ENCODE measurements at places on chromosomes 5 and 9. TPM values are rescaled to one million over a fixed set of nuclear protein-coding genes. Genes with fewer than 3 reads are reported as not detected.

The TBC1D13 gene
- polyA plus RNA-seq = 29.2 TPM

The DBH gene
- not detected for polyA plus RNA-seq

The C5orf24 gene
- 9.2 TPM for polyA plus RNA-seq

The HAVCR1 gene
- polyA plus RNA-seq = 0.91 TPM

The TOR2A gene
- polyA plus RNA-seq = 27.1 TPM

The MED7 gene
- polyA plus RNA-seq = 16.6 TPM

The ZNF354C gene
- polyA plus RNA-seq = 1.6 TPM

The DMRT2 gene
- 0.08 TPM for polyA plus RNA-seq

The DDX4 gene
- not detected for polyA plus RNA-seq

The C9orf50 gene
- not detected for polyA plus RNA-seq

The WNK2 gene
- not detected for polyA plus RNA-seq

The TICAM2 gene
- 0.52 TPM for polyA plus RNA-seq

The WDR41 gene
- polyA plus RNA-seq = 10.2 TPM

The IRX1 gene
- polyA plus RNA-seq = not detected

The PROB1 gene
- polyA plus RNA-seq = 0.23 TPM

The ZNF608 gene
- polyA plus RNA-seq = not detected

The LURAP1L gene
- not detected for polyA plus RNA-seq

The PSAT1 gene
- polyA plus RNA-seq = 12.2 TPM

The ZSWIM6 gene
- polyA plus RNA-seq = 0.68 TPM

The CATSPER3 gene
- polyA plus RNA-seq = 0.68 TPM

The PCDHB14 gene
- not detected for polyA plus RNA-seq

The PCDHA10 gene
- not detected for polyA plus RNA-seq

The GBGT1 gene
- 0.16 TPM for polyA plus RNA-seq
